Stimulated activated CD8-positive, alpha-beta memory T cell treated with anti-CD3 and anti-CD28 coated beads, Interleukin-7, amount 100 ng/mL, for 1 hour (primary cell): ENCODE measurements at places on chromosomes 2 and 18.

DNA sequence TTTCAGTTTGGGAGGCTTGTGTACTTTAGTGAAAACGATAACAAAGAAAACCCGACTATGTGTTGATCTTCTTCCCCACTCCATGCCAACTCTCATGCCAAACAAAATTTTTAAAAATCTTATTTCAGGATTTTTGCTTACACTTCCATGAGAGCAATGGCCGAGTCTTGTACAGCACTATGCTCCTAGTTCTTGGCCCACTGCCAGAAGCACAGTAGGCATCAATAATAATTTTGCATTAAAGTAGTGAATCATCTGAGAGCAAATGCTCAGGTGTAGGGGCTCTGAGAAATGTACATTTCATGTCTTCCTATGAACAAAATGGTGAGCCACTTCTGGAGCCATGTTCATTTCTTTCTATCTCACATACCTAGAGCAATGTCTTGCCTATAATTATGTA lies 62.2 kb downstream of the MAP3K19 start:
- no peak for DNase-seq

DNA sequence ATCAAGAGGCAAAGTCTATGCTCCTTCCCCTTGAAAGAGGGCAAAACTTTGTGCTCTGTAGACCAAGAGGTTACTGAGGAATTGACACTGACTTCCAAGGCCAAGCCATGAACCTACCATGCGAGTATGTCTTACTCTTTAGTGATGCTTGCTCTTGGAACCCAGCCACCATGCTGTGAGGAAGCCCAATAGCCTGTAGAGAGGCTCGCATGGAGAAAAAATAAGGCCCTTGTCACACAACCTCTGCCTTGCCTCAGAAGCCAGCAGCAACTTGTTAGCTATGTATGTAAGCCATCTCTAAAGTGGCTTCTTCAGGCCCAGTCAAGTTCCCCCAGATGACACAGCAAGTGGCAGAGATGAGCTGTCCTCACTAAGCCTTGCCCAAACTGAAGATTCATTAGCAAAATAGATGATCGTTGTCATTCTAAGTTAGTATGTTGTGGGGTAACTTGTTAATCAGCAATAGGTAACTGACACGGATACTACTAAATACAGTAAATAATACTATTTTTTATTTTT lies 66.1 kb upstream of the RGPD5 start:
- DNase-seq, result no peak

GRCh38 chr18:67432806-67433205 lies 83.7 kb downstream of the DSEL start:
- DNase-seq, result no peak

GRCh38 chr2:239022437-239023260 lies 174.8 kb downstream of the TWIST2 start:
- no peak for DNase-seq
